ENCODE measurements at places on chromosomes 4 and X. TPM values are rescaled to one million over a fixed set of nuclear protein-coding genes. Genes with fewer than 3 reads are reported as not detected.

CHIC1 gene
- total RNA-seq: 13.2 TPM

ZBTB49 gene
- 4.1 TPM for total RNA-seq

CYLC1 gene
- not detected for total RNA-seq

BRS3 gene
- total RNA-seq: not detected

SULT1B1 gene
- total RNA-seq: 12.6 TPM

ARHGAP36 gene
- not detected for total RNA-seq

Measured in dermis blood vessel endothelial cell (primary cell).